ENCODE measurements at places on chromosomes 6 and 20.

GRCh38 chr6:101762851-101763250 is 369.3 kb downstream of the GRIK2 start:
- no peak for DNase-seq

DNA sequence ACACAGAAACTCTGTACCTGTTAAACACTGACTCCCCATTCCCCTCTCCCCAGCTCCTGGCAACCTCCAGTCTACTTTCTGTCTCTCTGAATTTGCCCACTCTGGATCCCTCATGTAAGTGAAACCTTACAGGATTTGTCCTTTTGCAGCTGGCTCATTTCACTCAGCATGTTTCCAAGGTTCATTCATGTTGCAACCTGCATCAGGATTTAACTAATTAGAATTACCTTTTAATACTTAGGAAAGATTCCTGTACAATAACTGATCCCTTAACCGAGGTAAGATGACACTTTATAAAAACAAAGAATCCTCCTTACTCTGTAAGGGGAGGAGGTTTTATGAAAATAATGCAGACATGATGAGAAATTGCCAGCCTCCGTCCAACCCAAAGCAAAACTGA is 113.1 kb upstream of the MTHFD1L start:
- DNase-seq: no peak

GRCh38 chr6:109373762-109374161 is 8.5 kb downstream of the CD164 start:
- no peak for DNase-seq

DNA sequence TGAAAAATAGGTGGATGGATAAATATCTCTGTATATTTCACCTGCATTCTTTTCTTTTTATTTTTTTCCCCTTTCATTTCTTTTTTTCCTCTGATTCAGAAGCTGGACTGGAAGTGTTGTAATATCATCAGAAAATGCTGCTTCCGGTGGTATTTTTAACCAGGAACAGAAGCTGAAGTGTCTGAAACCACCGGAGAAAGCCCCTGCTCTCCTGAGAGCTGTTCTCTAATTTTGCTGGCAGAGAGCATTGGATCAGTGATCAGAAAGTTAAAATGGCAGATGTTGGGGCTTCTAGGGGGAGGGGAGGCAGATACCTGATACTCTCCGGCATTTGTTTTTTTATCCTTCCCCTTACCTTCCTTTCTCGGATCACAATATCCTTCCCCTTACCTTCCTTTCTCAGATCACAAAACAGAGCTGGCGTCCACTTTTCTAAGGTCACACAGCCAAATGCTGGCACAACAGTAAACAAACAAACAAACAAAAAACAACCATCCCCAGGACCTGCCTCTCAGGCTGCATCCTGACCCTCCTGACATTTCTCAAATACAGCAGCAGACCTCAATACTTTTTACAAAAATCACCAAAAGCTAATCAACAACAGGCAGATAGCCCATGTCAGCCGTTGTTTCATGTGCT is 143.2 kb upstream of the ZNF217 start:
- no peak for DNase-seq

DNA sequence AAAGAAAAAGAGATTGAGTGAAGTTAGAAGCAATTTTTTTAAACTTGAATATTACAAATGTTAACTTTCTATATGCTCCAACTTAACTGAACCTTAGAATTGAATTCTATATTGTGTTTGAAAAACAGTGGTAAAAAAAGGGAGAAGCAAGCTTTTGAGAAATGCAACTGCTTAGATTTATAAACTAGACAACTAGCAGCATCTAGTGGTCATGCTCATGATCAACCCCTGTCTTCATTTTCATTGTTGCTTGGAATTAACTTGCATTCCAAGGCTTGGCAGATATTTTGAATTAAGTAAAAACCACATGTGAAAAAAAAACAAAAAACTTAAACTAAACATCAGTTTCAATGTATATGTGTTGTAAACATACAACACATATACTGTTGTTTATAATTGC is 113.1 kb downstream of the C6orf58 start:
- no peak for DNase-seq

DNA sequence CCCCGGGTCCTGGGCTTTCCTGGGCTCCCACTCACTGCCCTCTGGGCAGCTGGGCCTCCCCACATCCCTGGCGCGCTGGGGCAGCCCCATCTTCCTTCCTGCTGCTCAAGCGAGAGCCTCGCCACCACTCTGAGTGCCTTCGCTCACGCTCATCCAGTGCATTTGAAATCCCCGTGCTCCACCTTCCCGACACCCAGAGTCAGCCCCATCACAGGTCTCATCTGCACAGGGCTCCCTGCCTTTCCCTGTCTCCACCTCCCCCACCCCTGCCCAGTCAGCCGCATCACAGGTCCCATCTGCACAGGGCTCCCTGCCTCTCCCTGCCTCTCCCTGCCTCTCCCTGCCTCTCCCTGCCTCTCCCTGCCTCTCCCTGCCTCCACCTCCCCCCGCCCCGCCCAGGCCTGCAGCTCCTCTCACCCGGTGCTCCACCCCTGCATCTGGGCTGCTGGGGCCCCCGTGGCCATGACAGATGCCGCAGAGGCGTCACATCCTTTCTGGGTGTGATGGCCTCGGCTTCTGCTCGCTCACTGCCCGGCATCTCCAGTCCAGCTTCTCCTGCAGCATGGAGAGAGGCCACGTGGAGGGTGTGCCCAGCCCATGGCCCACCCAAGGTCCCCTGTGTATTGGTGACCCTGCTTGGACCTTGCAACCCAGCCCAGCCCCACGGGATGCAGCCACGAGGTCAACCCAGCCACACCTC is 9.0 kb upstream of the BHLHE23 start:
- DNase-seq: no peak

GRCh38 chr6:21508753-21509152 is 84.8 kb upstream of the SOX4 start:
- no peak for DNase-seq
